ENCODE measurements at places on chromosomes 7 and 10.

DNA sequence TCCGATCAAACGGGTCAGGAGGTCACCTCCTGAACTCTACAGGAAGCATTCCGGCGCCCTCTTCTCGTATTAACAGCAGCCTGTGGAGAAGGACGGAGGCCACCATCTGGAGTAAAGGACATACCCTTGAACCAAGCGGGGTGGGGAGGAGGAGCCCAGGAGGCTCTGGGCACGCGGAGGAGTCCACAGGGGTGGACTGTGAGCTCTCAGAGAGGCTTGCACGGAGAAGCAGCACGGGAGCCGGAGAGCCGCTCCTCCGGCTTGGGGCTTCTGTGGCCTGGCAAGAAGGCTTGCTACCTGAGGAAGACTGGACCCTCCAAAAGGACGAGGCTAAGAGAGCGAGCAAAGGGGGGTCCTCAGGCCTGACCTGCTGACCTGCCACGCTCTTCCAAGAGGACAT, 77.9 kb downstream of the MAD1L1 start:
- no peak for DNase-seq

DNA sequence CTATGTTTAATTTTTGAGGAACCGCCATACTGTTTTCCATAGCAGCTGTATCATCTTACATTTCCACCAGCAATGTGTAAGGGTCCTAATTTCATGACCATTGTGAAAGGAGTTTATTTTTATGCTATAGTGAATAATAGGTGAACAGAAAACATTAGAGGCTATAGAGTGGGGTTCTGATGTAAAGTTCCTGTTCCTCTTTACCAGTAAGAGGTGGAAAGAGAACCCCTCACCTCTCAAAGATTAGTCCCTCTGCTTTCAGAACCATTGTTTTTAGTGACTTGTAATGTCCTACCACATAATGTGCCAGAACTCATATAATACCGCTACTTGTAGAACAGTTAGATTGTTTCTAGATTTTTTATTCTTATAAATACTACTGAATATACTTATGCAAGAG, 34.2 kb downstream of the SUFU start:
- DNase-seq, result no peak

DNA sequence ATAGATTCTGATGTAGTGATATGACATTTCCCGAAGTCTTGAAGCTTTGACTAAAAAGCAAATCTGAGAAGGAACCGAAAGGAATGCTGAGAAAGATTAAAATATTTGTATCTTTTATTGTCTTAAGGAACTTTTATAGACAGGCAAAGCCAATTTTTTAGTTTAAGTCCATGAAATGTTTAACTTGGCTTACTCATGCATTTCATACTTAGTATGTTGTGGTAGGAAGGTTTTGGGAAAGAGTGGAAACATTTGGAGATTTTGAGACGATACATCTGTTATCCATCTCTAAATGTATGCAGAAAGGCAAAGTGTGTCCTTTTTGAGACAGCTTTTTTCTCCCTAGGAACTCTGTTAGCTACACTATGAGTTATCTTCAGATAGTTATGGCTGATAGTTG, 10.1 kb downstream of the TBC1D12 start:
- DNase-seq, result no peak

DNA sequence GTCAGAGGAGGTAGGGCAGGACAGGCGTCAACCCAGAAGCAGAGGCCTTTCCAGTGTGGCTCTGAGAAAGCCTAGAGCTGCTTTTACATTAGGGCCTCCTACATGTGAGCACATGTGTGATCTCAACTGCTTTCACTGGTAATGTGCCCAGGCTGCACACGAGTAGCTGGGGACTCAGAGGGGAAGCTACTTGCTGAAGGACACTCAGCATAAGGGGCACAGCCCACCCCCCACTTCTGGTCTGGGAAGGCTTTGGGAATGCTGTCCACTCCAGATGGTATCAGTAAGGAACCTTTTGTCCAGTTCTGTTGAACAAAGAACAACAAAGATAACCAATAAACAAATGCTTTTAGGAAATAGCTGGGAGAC, 18.9 kb downstream of the PRF1 start:
- DNase-seq, result no peak

GRCh38 chr10:110506448-110506847, 8.7 kb downstream of the DUSP5 start:
- DNase-seq, result no peak

- no peak for DNase-seq
Measured at GRCh38 chr7:30420662-30421061, 57.9 kb downstream of the NOD1 start.

- DNase-seq, result no peak
Measured at GRCh38 chr7:55477781-55478374, 94.4 kb downstream of the VOPP1 start.

DNA sequence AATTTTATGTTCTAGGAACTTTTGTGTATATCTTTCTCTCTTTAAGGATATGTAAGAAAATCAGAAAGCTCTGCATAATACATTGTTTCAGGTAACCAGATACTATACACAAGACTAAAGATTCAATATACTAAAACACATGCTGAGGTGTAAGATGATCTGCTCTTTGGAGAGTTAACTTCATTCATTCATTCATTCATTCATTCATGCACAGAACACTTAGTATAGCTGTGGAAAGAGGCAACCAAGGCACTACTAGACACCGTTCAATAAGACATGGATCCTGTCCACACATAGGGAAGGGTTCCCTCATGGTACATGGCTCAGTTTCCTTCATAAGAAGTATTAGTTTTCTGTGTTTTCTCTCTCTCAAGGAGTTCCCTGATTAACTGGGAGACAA, 207.6 kb upstream of the AOAH start:
- no peak for DNase-seq

- DNase-seq, result no peak
Measured at GRCh38 chr10:87734987-87735827, 75.5 kb downstream of the PAPSS2 start.

DNA sequence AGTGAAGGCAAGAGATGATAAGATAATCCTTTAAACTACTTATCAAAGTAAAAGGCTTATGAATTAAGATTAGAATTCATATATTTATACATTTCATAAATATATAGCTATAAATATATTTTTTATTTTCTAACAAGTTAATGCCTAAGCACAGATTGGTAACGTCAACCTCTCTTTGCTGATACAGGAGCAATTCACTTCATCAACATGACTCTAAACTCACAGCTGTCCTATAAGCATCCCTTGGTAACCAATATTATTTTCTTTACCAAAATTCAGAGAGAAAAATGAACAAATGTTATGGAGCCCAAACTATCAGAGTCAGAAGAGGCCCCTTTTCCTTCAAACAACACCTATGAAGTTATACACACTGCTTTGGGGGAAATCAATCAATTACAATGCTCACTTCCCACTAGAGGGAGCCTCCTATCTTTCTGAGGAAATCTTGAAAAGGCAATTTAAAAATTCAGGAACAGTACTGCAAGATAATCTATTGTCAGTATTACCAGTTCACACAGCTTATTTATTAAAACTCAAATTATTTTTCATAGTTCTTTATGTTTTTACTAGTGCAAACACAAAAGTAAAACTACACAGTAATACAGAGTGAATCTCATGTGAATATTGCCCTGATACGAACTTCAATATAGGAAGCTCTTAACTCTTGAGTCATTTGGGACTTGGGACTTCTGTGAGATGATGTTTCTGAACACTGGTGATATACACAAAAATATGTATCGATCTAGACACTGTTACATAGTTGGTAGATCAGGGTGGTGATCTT, 51.0 kb upstream of the NOBOX start:
- no peak for DNase-seq

DNA sequence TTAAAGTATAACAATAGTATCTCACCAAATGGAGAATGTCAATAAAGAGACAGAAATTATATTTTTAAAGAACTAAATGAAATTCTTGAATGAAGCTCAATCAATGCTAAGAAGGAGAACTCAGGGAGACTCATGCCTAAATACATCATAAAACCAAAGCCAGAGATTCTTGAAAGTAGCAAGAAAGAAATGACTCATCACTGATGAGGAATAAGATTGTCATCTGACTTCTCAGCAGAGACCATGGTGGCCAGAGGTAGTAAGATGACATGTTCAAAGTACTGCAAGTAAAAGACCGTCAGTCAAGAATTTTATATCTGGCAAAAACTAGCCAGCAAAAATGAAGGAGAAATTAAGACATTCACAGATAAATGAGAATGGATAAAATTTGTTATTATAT, 399.0 kb downstream of the GRID1 start:
- no peak for DNase-seq

DNA sequence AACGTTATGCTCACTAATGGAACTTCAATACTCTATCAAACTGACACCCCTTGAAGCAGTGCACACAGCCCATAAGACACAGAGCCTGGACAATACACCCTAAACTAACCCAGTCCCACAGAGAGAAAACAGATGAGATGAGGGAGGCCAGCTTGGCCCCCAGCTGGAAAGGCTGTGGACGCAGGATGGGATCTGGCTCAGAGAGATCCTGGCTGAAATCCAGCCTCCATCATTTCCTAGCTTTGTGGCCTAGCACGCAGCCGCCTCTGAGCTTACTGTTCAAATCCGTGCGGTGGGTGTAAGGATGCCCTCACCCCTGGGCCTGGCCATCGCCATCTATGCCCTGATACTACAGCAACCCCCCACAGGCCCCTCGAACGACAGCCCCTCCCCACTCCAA, 32.7 kb downstream of the SNX8 start:
- no peak for DNase-seq

DNA sequence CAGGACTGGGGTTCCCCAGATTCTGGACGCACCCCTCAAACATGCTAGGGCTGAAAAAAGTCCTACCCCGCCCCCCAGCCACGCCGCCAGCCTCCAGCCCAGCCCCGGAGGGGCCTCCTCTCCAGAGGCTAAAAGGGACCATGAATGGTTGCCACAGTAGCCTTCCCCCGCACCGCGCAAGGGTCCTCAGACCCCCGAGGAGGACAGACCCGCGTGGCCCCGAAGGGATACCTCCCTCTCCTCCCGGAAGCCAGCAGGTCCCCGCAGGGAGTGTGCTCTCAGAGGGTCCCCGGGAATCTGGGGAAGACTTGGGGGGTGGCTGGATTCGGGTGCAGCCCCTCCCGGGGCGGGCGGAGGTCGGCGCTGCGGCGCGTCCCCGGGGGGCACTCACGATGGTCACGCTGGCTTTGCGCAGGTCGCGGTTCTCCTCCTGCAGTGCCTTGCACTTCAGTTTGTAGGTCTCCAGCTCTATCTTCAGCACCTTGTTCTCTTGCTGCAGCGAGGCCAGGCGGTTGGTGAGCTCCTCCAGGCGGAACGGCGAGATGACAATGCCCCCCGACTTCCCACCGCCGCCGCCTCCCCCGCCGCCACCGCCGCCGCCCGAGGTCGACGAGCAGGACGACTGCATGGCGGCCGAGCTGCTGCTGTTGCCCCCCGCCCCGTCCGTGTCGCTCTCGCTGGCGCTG, 482 bp downstream of the CCDC6 start:
- no peak for DNase-seq

GRCh38 chr10:33082373-33082895, 124.4 kb upstream of the ITGB1 start:
- DNase-seq, result no peak

GRCh38 chr10:43110338-43111071, 27.7 kb upstream of the CSGALNACT2 start:
- DNase-seq, result no peak

DNA sequence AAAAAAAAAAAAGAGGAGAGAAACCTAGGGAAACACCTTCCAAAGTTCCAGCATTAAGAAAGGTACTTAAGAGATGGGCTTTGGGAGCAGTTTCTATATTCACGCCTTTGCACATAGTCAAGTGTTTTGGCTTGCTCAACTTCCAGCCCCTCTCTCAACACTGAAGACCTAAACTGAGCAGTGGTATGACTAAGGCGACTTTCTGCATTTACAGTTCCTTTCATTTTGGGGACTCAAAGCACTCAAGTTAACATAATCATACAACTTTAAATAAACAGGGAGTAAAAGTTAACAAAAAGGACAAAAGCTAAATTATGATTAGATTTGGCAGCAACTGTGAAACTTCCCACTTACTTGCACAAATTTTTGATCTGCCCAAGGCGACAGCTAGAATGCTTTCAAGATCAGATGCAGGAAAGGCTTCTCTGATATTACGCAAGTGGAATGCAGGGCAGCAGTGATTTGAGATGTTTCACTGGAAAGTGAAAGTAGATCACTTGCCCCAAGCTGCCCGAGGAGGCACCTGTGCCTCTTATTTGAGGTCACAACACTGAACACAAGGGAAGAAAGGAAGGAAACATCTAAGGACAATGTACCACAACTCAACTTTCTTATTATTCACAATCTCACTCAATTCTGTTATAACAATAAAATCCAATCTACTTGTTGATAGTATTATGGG, 199.5 kb downstream of the SKAP2 start:
- peak; percentile 48 for DNase-seq

GRCh38 chr10:34078745-34079470, 736.2 kb downstream of the PARD3 start:
- no peak for DNase-seq

DNA sequence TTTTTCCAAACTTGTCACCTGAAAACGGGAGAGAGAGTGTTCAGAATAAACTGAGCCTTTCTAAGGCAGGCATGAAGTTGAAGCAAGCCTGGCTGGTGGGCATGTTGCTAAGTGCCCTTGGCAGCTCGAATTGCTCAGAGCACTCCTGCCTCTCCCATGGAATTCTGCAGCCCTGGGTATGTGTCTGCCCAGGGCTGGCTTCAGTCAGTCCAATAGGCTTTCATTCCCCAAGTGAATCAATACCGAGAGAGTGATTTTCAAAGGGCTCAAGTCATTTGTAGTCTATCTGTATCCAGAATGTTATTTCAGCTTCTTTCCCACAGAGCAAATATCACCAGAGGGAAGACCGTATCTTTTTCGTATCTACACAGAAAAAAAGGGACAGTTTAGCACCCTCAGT, 415.5 kb upstream of the COBL start:
- no peak for DNase-seq

DNA sequence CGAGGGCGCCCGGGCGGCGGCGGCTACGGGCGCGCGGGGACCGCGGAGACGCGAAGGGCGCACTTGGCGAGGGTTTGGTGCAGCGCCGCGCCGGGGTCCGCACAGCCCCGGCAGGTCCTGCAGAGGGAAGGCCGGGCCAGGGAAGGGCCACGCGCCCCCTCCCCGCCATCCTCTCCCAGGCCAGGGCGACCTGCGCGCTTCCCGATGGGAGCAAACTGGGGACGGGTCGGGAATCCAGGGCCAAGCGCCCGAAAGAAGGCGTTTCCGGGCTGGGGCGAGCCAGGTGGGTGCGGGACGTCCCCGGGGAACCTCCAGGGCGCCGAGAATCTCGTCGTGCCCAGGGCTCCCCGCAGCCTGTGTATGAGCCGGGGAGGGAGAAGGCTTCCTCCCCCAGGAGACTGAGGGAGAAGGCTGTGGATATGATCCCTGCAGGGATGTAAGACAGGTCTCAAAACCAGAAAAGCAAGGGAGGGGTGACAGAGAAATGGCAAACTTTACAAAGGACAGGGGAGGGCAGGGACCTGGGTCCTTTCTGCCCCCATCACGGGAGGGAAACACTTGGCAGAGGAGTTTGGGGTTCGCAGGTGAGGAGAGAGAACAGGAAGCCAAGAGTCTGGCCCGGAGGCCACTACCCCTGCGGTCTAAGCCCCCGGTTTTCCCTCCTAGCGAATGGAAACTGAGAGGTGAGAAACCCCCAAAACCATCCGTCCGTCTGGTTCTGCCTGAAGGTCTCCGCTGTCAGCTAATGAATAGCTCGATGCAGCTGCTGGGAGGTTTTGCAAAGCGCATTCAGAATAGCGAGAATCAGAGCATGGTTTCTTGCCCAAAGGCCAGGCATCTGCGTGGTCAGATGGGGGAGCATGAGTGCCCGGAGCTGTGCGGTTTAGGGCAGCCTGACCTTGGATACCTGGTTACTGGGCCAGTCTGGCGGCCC, 674 bp downstream of the AMZ1 start:
- DNase-seq, result no peak
